ENCODE measurements at places on chromosomes 16 and 17. TPM values are rescaled to one million over a fixed set of nuclear protein-coding genes. Genes with fewer than 3 reads are reported as not detected.

Gene ARHGDIG
- total RNA-seq, result 0.22 TPM

Gene CEP295NL
- total RNA-seq, result 3.2 TPM

Gene PRDM7
- not detected for total RNA-seq

Gene VPS9D1
- total RNA-seq, result 12.5 TPM

Gene MYO15B
- total RNA-seq, result 5.6 TPM

Gene TP53TG3
- total RNA-seq, result not detected

Gene RDM1
- 0.32 TPM for total RNA-seq

Gene KRTAP2-3
- 0.26 TPM for total RNA-seq

Gene CDYL2
- total RNA-seq, result 6.9 TPM

Gene CCDC43
- 45.2 TPM for total RNA-seq

Gene PPP1R27
- total RNA-seq, result not detected

Gene FKBP10
- total RNA-seq, result 384 TPM
